Heart left ventricle (tissue), 16 donors: ENCODE measurements at places on chromosomes 16 and 17. TPM values are rescaled to one million over a fixed set of nuclear protein-coding genes. Genes with fewer than 3 reads are reported as not detected.

Gene PMP22
- polyA plus RNA-seq: 92.2 TPM

Gene CACNG3
- polyA plus RNA-seq: not detected

Gene CD300LB
- polyA plus RNA-seq: not detected

Gene PLCD3
- polyA plus RNA-seq: 92.8 TPM

Gene MYH8
- polyA plus RNA-seq: not detected

Gene CCL5
- 0.78 TPM for polyA plus RNA-seq

Gene SLC2A4
- polyA plus RNA-seq: 48.5 TPM

Gene RHBDL3
- 4.8 TPM for polyA plus RNA-seq

Gene SAMD14
- polyA plus RNA-seq: 2.8 TPM

Gene ORC6
- 3.2 TPM for polyA plus RNA-seq
